GDM1 (cell line): ENCODE measurements at places on chromosomes 2 and 18.

- DNase-seq: no peak
These were observed 210.1 kb downstream of the NDUFA10 start for GRCh38 chr2:239814861-239815601.

- DNase-seq: peak; percentile 66
These were observed 31.5 kb upstream of the TMBIM1 start for GRCh38 chr2:218323526-218324472.

- DNase-seq: no peak
These were observed 235.8 kb downstream of the NBAS start for GRCh38 chr2:15325296-15325695.

DNA sequence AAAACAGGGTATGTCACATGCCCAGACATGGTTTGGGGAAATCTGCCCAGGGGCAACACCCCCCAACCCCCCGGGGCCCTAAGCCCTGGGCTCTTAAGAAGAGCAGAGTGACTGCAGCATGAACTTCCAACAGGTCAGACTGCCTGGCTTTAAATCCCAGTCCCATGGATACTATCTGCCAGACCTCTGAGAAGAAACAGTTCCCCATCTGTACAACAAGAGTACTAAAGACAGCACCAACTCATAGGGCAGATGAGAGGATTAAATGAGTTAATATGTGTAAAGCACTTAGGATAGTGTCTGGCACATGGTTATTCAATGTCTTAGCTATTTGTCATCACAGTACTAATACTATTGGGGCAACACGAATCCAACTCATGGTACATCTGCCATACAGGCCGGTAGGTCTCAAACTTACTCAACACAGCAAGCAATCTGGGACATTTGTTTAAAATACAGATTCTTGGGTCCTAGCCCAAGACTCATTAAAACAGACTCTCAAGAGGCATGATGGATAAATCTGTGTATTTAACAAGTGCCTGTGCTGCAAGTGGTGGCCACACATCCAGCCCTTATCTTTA is 23.4 kb downstream of the CDH2 start:
- no peak for DNase-seq

GRCh38 chr2:186319105-186319504 is 167.0 kb upstream of the ZC3H15 start:
- DNase-seq: no peak

DNA sequence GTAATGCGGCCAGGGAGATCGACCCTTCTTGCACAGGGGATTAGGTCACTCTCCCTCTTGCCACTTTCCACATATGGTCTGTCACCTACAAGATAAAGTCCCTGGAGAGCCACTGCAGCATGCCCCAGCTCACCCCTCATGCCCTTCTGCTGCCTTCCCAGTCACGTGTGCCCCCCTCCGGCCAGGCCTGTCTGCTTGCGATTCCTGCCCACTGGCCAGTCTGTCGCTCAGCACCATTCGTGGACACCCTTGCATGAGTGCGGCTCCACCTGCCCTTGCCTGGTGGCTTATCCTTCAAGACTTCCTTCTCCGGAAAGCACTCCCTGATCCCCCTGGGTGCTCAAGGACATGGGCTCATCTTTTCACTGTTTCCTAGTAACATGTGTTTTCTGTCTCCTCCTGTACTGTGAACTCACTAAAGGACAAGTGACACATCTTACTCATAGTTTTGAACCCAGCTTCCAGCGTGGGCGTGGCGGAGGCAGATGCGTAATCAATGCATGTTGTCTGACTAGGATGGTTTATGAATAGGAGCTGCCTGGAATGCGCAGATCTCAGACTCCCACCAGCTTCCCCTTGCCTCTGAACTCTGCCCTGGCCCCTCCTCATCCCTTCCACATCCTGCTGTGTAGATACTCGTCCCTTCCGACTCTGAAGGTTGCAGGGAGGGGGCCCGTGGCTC is 7.8 kb upstream of the NT5DC4 start:
- no peak for DNase-seq

DNA sequence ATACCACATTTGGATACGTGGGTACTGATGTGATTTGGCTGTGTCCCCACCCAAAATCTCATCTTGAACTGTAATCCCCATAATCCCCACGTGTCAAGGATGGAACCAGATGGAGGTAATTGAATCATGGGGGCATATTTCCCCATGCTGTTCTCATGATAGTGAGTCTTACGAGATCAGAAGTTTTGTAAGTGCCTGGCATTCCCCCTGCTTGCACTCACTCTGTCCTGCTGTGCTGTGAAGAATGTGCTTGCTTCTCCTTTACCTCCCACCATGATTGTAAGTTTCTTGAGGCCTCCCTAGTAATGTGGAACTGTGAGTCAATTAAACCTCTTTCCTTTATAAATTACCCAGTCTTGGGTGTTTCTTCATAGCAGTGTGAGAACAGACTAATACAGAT is 70.3 kb downstream of the CHST9 start:
- no peak for DNase-seq

- no peak for DNase-seq
These were observed 367.6 kb downstream of the TXNL1 start for GRCh38 chr18:56270671-56271250.

- DNase-seq: no peak
These were observed 82.6 kb upstream of the RGPD5 start for GRCh38 chr2:109711230-109712122.

DNA sequence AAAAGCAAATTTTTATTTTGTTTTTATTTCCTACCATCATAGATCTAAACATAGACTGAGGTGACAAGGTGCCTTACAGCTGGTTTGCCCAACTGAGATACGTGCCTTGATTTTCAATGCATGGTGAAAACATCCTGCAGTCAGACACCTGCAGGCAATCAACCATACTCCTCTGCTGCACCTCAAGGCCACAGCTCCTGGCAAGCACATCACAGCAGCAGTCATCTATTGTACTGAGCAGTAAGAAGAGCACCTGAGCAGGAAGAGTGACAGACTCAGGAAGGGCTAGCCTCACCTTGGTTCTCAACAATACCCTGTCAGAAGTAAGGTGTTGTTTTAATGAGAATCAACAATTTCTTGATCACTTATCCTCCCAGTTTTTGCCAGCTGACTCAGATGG is 1206.8 kb upstream of the NRXN1 start:
- DNase-seq: no peak

- DNase-seq: no peak
These were observed 344.3 kb upstream of the KYNU start for GRCh38 chr2:142533177-142533576.

- DNase-seq: no peak
These were observed 18.0 kb downstream of the ZC3H15 start for GRCh38 chr2:186503827-186504606.

DNA sequence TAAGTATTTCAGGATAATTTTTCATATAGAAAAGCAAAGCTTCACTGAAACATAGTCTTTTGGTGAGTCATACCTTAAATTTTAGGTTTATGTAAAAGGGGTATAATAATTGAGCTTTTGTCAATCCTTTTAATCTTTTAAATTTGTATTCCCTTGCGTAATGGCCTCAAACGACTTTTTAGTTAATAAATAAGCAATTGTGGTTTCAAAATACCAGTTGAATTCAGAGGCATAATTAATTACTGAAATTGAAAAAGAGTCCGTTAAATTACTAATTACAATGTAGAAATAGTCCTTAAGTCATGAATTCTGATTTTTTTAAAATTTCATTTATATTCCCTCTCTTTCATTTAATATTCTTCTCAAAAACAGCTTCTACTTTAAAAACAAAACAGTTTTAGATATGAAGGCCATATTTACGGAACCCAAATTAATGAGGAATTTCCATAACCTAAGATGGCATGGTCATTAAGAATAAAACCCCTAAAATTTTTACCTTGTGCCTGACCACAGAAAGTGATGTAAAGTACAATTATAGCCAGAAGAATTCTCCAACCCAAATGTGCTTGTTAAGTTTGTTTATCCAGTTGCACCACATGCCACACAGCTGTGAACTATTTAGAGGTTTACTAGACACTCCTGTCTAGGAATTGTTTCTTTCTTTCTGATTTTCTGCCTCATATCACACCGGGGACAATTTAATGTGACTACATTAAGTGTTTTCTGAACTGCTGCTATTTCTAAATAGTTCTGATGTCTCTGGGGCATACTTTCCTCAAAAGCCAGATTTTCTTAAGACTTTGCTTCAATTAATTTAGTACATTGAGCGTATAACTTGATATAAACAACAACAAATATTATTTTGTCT is 60.7 kb upstream of the ITGA4 start:
- DNase-seq: no peak

GRCh38 chr18:22020127-22020866 is 149.1 kb upstream of the GATA6 start:
- DNase-seq: no peak

DNA sequence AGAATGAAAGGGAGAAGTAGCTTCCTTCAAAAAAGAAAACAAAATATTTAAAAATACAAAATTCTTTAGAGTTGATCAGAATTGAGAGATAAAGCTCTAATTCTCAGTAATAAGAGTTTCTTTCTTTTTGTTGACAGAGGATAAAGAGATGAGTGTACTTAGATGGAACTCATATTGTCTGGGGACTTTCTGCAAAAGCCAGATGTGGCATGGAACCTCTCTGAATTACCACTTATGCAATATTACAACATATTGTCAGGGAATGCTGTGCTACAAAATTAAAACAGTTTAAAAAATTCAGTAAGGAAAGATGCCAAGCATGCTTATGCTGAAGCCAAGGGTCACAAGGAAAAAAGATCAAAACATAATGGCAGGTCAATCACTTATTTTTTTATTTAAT is 386.6 kb upstream of the LRATD1 start:
- no peak for DNase-seq

GRCh38 chr2:19802086-19802841 is 99.5 kb downstream of the TTC32 start:
- no peak for DNase-seq

GRCh38 chr2:191233533-191233932 is 11.7 kb upstream of the MYO1B start:
- no peak for DNase-seq

GRCh38 chr18:67200665-67201064 is 315.9 kb downstream of the DSEL start:
- no peak for DNase-seq

DNA sequence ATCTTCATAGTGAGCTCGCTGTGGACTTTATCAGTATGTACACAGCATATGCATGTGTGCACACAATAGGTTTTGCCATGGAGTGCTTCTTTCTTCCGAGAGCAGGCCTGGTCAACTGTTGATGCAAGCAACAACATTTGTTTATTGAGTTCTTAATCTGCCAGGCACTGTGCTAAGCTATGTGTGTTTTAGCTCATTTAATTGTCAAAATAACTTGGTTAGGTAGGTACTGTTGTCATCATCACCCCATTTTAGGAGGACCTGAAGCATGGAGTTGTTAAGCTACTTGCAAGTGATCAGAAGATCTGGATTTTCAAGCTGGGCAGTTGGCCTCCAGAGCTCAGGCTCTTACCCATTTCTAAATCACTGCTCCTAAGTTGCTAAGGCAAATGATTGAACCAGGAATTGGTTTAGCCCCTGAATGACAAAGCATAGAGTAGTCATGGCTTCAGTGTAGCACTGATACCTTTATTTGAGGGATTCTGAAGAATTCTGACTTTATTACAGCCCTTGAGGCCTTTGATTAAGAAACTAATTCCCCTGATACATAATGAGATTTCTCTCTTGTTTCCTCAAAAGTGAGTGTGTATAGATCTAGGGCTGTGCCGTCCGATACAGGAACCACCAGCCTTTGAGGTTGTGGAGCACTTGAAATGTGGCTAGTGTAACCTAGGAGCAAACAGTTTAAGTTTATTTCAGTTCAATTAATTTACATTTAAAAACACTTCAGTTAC is 132.9 kb downstream of the FMNL2 start:
- no peak for DNase-seq

DNA sequence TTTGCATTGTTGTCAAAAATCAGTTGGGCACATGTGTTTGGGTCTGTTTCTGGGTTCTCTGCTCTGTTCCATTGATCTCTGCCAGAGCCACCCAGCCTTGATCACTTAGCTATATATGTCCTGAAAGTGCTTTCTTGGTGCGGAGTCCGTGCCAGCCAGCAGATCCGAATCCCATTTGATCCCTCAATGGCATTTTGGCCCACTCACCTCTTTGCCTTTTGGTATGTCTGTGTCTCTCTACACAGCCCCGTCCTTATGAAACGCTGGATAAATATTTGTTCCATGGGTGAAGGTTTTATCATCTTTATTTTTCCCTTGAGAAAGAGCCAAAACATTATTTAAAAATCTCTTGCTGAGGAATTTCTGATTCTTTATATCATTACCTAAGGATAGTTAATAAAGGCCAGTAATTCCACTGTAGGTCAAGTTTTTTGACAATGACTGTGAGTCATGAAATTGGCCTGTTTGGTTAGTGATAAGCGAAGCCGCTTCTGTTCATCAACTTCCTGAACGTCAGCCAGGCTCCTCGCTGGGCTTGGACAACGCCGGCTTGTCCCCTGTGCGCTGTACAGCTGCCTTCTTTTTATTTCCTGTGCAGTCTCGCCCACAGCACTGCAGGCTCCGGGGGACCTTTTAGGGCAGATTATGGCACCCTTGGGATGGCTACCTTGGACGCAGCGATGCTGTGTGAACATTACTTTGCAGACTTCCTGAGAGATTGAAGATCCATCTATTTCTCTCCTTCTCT is 24.9 kb downstream of the MTCL1 start:
- no peak for DNase-seq

DNA sequence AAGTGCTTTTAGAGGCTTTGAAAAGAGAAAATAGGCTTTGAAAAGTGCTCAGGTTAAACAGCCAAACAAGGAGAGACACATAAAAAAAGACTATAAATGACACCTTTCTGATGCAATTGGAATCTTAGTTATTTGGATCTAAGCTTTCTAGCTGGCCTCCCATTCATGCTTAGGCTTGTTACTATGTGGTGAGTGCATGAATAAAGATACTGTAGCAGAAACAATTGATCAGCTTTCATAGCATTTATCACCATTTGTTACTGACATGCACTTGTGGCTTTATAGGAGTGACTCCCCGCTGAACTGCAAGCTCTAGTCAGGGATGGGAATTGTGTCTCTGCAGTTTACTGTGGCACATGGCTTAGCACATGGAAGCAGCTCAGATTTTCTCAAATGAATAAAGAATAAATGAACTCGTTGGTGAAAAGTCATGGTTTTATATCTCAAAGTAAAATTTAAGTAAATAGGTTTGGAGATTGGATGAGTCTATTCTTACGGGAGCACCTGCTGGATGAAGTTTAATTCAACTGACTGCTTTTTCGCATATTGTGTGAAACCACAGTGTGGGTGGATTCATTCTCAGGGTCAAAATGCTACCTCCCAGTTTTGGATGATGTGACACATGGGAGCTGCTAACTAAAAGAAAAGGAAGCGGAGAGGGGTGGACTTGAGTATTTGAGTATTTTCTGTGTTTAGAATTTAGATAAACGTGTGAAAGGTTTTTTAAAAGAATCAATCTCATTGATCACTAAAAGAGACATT is 91.1 kb upstream of the NOL4 start:
- DNase-seq: no peak

DNA sequence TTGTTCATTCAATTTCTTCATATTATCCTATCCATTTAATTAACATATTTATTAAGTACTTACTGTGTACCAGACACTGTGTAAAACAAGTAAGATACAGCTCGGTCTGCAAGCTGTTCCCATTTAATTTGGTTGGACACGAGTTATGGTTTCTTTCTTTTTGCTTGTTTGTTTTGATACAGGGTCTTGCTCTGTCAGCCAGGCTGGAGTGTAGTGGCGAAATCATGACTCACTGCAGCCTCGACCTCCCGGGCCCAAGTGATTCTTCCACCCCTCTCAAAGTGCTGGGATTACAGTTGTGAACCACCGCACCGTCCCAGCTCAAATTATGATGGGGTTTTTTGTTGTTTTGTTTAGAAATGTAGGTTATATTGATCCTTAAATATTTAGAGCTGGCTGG is 9.0 kb downstream of the CYBRD1 start:
- no peak for DNase-seq
